ENCODE measurements at places on chromosomes 3 and 15. TPM values are rescaled to one million over a fixed set of nuclear protein-coding genes. Genes with fewer than 3 reads are reported as not detected.

The KLHL40 gene
- not detected for total RNA-seq

The CACNA2D2 gene
- 1.7 TPM for total RNA-seq

The MAP1A gene
- 0.24 TPM for total RNA-seq

The ZNF662 gene
- total RNA-seq, result 0.36 TPM

The MASP1 gene
- not detected for total RNA-seq

The NISCH gene
- 116 TPM for total RNA-seq

The CD200R1 gene
- 3.7 TPM for total RNA-seq

The DNAH12 gene
- 0.05 TPM for total RNA-seq

The AADACL2 gene
- not detected for total RNA-seq

The COLQ gene
- total RNA-seq, result 7.8 TPM

The COL6A5 gene
- not detected for total RNA-seq

The FMN1 gene
- total RNA-seq, result 0.55 TPM

The ZIC4 gene
- not detected for total RNA-seq

The CLDN18 gene
- total RNA-seq, result not detected

The CCDC80 gene
- 0.28 TPM for total RNA-seq

The AMT gene
- total RNA-seq, result 6.0 TPM
